ENCODE measurements at places on chromosomes 6 and 20. TPM values are rescaled to one million over a fixed set of nuclear protein-coding genes. Genes with fewer than 3 reads are reported as not detected.
A peak's percentile ranks its signal among the peaks of the same experiment; 100 is the strongest.

PRND gene
- polyA plus RNA-seq = 0.22 TPM

- H3K27ac ChIP-seq = no peak overlapping the region
- no peak overlapping the region for H3K4me3 ChIP-seq
- no peaks in the 10 kb centered on the region for H3K4me1 ChIP-seq
- H3K36me3 ChIP-seq = no peaks in the 10 kb centered on the region
Observed at GRCh38 chr20:17059465-17059864, 167.4 kb upstream of the PCSK2 start.

ATP6V1G2 gene
- 0.56 TPM for polyA plus RNA-seq

SLC17A9 gene
- 9.9 TPM for polyA plus RNA-seq

DNA sequence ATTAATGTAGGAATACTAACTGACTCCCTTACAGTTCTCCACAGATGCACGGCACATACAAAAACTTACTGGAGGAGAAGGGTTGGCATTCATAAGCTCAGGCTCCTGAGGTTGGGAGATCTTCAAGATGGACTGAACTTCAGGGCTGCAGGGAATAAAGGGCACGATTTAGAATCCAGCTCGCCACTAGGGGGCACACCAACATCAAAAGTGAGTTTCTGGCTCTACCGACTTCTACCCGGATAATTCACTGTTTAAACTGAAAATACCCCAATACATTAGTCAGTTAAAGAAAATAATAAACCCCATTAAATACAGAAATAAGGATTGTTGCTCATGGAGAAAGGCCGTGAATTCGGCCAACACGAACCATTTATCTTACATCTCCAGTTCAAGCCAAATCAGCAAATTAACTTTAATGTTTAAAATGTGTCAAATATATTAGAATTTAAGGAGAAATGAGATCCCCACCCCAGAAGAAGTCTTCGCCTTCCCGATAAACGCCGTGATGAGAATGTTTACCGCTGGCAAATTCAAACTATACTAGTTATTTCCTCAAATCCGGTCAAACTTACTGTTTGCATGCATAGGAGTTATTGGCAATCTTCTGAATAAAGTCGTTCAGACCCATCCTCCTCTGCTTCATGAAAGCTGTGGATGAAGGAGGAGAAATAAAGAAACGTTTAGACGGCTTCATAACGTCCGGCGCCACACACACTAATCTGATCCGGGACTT lies 121.7 kb upstream of the SLC2A12 start:
- H3K4me3 ChIP-seq = peak overlapping the region; percentile 70
- H3K4me1 ChIP-seq = peaks cover 3% of the 10 kb centered on the region
- H3K27ac ChIP-seq = peak overlapping the region; percentile 100
- H3K27me3 ChIP-seq = peaks cover 8% of the 10 kb centered on the region
- H3K36me3 ChIP-seq = no peaks in the 10 kb centered on the region

DNA sequence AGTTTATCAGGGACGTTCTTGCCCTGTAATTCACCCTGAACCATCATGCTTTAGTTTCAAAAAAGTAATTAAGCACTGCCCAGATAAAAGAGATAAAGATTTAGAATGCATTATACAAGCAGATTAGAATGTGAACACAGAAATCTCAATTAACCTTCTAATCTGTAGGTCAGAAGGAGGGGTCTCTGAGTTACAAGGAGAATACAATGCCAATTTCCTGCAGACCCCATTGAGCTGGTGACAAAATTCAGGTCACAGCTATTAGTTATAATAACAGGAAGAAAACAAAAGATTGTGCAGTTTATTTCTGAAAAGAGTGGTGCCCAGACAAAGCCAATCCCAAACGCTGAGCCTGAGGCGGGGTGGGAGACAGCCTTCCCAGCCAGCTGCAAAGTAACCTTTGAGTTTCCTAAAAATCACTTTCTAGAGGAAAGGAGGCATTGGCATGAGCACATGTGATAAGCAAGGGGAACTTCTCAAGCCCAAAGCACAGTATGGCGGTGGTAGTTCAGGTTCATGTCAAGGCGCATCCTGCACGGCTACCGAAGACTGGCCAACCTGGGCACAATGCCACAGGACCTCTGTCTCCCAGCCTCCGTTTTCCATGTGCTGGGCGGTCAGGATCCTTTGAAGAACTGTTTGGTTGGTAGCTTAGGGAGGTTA lies 192.5 kb downstream of the TTLL2 start:
- peaks cover 6% of the 10 kb centered on the region for H3K27me3 ChIP-seq
- H3K27ac ChIP-seq = no peak overlapping the region
- peaks cover 4% of the 10 kb centered on the region for H3K4me1 ChIP-seq
- H3K36me3 ChIP-seq = no peaks in the 10 kb centered on the region
- DNase-seq = no peak

DNA sequence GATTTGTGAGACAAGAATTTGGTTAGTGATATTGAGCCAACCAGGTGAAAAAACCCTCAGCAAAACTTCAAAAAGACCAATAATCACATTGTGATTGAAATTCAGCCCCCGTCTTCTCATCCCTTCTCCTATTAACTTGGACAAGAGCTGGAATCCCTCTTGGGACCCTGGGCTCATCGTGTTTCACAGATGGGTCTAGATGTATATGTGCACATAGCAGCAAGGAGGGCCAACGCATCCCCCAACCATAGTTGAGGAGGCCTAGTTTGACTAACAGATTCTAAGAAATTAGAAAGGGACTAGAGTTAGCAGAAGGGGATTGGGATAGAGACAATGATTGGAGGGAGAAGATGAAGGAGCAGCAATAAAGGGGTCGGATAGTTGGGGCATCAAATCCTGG lies 19.8 kb upstream of the LRFN2 start:
- H3K36me3 ChIP-seq = no peaks in the 10 kb centered on the region
- no peaks in the 10 kb centered on the region for H3K4me1 ChIP-seq
- no peak for DNase-seq
- no peak overlapping the region for H3K4me3 ChIP-seq

DNA sequence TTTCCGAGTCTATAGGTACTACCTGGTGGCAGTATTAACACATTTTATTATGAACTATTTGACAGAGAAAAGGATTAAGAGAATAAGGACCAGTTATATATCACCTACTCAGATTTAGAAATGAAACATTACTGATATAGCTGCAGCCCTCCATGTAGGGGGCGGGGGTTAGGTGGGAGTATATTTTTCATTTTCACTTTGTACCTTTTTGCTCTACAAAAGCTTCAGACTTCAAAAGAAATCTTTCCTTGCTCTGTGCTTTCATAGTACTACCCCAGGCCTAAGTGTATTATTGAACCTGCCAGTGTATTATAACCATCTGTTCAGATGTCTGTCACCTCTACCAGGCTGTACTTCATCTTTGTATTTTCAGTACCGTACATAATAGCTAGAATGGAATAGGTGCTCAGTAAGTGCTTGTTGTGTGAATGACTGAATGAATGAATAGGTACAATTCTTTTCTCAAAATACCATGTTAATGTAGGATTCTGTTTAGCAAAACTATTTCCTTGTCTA lies 43.0 kb downstream of the CDKAL1 start:
- H3K4me3 ChIP-seq = no peak overlapping the region
- no peak for DNase-seq
- no peaks in the 10 kb centered on the region for H3K4me1 ChIP-seq

DNA sequence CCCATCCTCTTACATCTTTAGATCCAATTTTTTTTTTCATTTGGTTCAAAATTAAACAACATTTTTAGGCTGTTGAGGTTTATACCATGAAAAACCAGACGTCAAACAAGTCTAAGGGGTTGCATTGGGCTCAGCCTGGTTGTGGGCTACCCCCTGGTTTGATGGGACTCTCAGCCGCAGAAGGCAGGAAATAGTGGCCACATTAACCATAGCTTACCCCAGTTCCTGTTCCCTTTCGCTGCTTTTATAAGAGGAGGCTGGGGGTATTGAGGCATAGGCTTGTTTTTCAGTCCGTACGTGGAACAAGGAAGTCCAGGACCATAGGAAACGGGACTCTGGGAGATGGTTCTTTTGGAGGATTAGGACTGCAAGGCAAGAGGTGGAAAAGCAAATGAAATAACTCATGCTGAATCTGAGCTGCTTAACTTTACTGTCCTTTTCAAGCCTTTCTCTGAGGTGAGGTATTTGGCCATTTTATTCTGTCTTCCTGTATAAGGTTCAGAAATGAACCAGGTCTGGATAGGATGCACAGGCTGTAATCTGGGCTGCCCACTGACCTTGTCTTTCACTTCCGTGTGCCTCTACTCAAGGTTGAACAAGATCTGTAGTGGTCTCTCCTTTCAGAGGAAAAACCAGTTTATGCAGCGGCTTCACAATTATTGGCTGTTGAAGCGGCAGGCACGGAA lies 7.7 kb downstream of the BRPF3 start:
- peaks cover 33% of the 10 kb centered on the region for H3K36me3 ChIP-seq
- H3K27ac ChIP-seq = no peak overlapping the region
- DNase-seq = peak; percentile 56
- no peaks in the 10 kb centered on the region for H3K27me3 ChIP-seq

F13A1 gene
- polyA plus RNA-seq = 4.3 TPM

DNA sequence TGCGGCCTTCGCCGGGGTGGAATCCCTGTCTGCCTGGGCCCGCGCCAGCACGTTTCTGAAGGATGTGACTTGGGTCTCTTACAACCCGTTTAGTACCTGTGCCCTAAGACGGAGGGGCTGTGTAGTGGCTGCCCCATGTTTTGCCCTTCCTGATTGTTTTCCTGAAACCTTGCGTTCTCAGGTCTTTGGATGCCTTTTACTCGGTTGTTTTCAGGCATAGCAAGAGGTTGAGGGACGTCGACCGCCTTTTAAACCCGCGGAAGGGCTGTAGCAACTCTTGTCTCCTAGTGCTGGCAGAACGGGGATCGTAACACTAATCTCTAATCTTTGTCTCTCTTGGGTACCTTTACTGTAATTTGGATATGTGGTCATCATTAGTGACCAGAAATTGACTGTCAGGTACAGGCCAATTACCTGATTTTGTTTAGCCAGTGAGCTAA lies 706 bp upstream of the NANP start:
- no peak for DNase-seq
- H3K36me3 ChIP-seq = no peaks in the 10 kb centered on the region
- peak overlapping the region; percentile 92 for H3K27ac ChIP-seq
- H3K27me3 ChIP-seq = no peaks in the 10 kb centered on the region
- H3K4me1 ChIP-seq = peaks cover 6% of the 10 kb centered on the region
- H3K4me3 ChIP-seq = peak overlapping the region; percentile 89

TCF15 gene
- 0.40 TPM for polyA plus RNA-seq

DNA sequence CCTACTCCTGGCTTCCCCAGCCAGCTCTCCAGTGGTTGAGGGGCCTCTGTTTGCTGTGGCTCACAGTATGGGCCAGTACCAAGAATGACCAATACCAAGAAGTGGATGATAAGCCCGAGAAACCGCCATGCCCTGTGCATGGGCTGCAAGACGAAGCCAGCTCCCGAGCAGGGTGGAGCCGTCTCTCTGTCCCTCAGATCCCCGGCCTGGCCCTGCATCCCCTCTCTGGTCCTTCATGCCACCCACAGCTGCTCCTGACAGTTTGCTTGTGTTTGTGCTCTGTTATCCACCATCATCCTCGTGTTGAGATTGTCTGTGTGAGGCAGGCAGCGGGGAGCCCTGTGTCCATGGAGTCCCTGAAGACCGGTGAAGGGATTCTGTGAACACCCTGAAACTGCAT lies 36.1 kb downstream of the GABRR2 start:
- no peaks in the 10 kb centered on the region for H3K36me3 ChIP-seq
- H3K4me1 ChIP-seq = no peaks in the 10 kb centered on the region
- H3K4me3 ChIP-seq = no peak overlapping the region
- DNase-seq = no peak

MEP1A gene
- polyA plus RNA-seq = 0.08 TPM

GRCh38 chr6:128305228-128305627 lies 215.2 kb downstream of the PTPRK start:
- no peaks in the 10 kb centered on the region for H3K27me3 ChIP-seq
- H3K27ac ChIP-seq = no peak overlapping the region
- H3K4me1 ChIP-seq = no peaks in the 10 kb centered on the region
- no peak overlapping the region for H3K4me3 ChIP-seq

- H3K4me1 ChIP-seq = peaks cover 21% of the 10 kb centered on the region
- no peaks in the 10 kb centered on the region for H3K36me3 ChIP-seq
- no peak for DNase-seq
Observed at GRCh38 chr6:3333263-3333662, 74.5 kb downstream of the PSMG4 start.

FAM162B gene
- 3.9 TPM for polyA plus RNA-seq

RIMS4 gene
- polyA plus RNA-seq = 2.6 TPM

- H3K36me3 ChIP-seq = no peaks in the 10 kb centered on the region
- H3K4me3 ChIP-seq = no peak overlapping the region
- H3K4me1 ChIP-seq = no peaks in the 10 kb centered on the region
- no peaks in the 10 kb centered on the region for H3K27me3 ChIP-seq
Observed at GRCh38 chr20:63165356-63166192, 50.4 kb downstream of the YTHDF1 start.

BTBD3 gene
- polyA plus RNA-seq = 12.5 TPM

DNA sequence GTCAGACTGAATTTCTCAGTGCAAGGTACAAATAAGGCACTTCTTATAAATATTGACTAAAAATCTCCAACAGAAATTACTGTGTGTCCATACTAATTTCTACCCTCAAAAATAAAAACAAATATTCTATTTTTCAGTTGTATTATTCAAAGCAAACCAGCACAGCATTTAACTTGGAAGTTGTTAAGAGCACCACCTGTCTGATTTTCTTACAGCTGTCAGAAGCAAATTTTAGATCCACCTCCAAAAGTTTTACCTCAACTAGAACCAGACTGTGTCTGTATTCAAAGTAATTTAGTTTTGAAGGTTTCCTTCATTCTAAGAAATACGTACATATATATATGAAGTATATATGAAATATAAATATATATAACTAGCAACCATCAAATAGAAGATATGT lies 1.2 kb downstream of the TRDN start:
- no peak overlapping the region for H3K4me3 ChIP-seq
- no peaks in the 10 kb centered on the region for H3K27me3 ChIP-seq
- H3K36me3 ChIP-seq = no peaks in the 10 kb centered on the region
- DNase-seq = no peak
- no peaks in the 10 kb centered on the region for H3K4me1 ChIP-seq
- no peak overlapping the region for H3K27ac ChIP-seq

GRCh38 chr6:84553527-84553926 lies 210.9 kb downstream of the TBX18 start:
- no peak overlapping the region for H3K4me3 ChIP-seq
- H3K36me3 ChIP-seq = no peaks in the 10 kb centered on the region
- H3K27me3 ChIP-seq = no peaks in the 10 kb centered on the region
- no peaks in the 10 kb centered on the region for H3K4me1 ChIP-seq
- no peak overlapping the region for H3K27ac ChIP-seq

IFNGR1 gene
- polyA plus RNA-seq = 327 TPM

RHAG gene
- polyA plus RNA-seq = 0.03 TPM

GRCh38 chr20:53657732-53658131 lies 64.1 kb upstream of the ZNF217 start:
- H3K27ac ChIP-seq = no peak overlapping the region
- H3K36me3 ChIP-seq = no peaks in the 10 kb centered on the region
- H3K4me3 ChIP-seq = no peak overlapping the region
- no peak for DNase-seq
- H3K27me3 ChIP-seq = no peaks in the 10 kb centered on the region

GRCh38 chr6:137136065-137136464 lies 37.4 kb downstream of the IL22RA2 start:
- H3K4me1 ChIP-seq = no peaks in the 10 kb centered on the region
- no peak overlapping the region for H3K4me3 ChIP-seq
- no peaks in the 10 kb centered on the region for H3K36me3 ChIP-seq
- H3K27ac ChIP-seq = no peak overlapping the region

ERVFRD-1 gene
- polyA plus RNA-seq = 0.06 TPM

ACTL10 gene
- 1.3 TPM for polyA plus RNA-seq
